ENCODE measurements at places on chromosomes 13 and 19.

GRCh38 chr19:51094696-51095279, 12.1 kb upstream of the KLK14 start:
- DNase-seq, result peak; percentile 58

- DNase-seq, result no peak
Measured at GRCh38 chr13:45315520-45316167, 25.3 kb downstream of the TPT1 start.

GRCh38 chr13:29535663-29536655, 59.5 kb downstream of the SLC7A1 start:
- no peak for DNase-seq

GRCh38 chr13:21546372-21546771, 57.6 kb downstream of the MICU2 start:
- DNase-seq, result no peak

- no peak for DNase-seq
Measured at GRCh38 chr13:50162001-50162400, 146.8 kb downstream of the KCNRG start.

DNA sequence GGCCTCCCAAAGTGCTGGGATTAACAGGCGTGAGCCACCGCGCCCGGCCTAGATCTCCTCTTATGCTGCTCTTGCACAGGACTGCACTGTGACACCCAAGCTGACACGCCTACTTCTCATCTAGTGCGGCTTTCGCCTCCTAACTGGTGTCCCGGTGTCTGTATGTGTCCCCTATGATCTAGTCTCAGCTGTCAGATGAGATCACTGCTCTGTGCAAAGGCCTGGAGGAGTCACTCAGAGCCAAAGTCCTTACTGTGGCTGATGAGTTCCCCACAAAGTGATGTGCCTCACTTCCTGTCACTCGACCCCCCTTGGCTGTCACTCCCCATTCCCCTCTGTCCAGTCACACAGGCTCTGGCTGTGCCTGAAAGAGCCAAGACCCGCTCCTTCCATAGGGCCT, 2.5 kb downstream of the ZNF556 start:
- DNase-seq, result no peak

- DNase-seq, result peak; percentile 31
Measured at GRCh38 chr13:31951215-31951678, 80.3 kb upstream of the FRY start.

DNA sequence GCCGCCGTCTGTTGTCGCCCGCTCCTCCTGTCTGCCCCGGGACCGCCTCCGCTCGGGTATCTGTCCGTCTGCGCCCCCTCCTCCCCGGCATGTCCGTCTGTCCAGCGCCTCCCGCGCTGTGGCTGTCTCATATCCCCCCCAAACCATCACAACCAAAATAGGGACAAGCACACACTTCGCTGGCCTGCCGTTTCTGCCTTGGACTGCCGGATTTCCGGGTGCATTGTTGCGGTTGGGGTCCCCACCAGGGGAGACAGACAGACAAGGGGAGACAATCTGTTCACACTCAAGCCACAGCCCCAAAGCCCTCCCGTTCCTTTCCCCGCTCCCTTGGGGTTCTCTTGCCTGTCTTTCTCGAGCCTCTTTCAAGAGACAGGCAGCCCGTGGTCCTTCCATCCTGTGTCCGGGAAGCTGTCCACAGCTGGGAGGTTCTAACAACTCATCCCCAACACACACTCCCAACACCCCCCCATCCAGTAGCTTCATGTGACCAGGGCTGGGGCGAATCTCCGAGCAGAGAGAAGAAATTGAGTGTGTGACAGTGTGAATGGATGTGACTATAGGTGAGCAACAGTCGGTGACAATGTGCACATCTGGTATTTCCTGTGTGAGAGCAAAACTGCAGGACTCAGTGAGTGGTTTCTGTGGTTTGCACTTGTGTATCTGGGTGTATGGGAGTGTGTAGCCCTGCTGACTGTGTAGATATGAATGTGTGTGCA, 16.5 kb upstream of the FOSB start:
- no peak for DNase-seq

GRCh38 chr19:50206191-50206590, 2.8 kb downstream of the MYH14 start:
- DNase-seq, result no peak

GRCh38 chr13:35930665-35931631, 200.2 kb downstream of the DCLK1 start:
- no peak for DNase-seq

- DNase-seq, result peak; percentile 99
Measured at GRCh38 chr19:55117663-55118391, 390 bp upstream of the PPP1R12C start.

- no peak for DNase-seq
Measured at GRCh38 chr13:39105110-39105509, 66.9 kb downstream of the NHLRC3 start.

- no peak for DNase-seq
Measured at GRCh38 chr13:75635101-75635827, 866 bp upstream of the LMO7 start.

- DNase-seq, result no peak
Measured at GRCh38 chr13:41136396-41137031, 3.9 kb upstream of the KBTBD6 start.

- DNase-seq, result no peak
Measured at GRCh38 chr13:27455331-27455855, 5.0 kb upstream of the MTIF3 start.

Data from GM12892 (cell line).